Stimulated activated CD8-positive, alpha-beta memory T cell treated with anti-CD3 and anti-CD28 coated beads, Interleukin-12 subunit alpha, Interleukin-12 subunit beta, amount 100 ng/mL, for 1 hour (primary cell): ENCODE measurements at places on chromosomes 5 and 9.

- DNase-seq: no peak
Measured at GRCh38 chr9:133140174-133140505, 19.1 kb upstream of the RALGDS start.

DNA sequence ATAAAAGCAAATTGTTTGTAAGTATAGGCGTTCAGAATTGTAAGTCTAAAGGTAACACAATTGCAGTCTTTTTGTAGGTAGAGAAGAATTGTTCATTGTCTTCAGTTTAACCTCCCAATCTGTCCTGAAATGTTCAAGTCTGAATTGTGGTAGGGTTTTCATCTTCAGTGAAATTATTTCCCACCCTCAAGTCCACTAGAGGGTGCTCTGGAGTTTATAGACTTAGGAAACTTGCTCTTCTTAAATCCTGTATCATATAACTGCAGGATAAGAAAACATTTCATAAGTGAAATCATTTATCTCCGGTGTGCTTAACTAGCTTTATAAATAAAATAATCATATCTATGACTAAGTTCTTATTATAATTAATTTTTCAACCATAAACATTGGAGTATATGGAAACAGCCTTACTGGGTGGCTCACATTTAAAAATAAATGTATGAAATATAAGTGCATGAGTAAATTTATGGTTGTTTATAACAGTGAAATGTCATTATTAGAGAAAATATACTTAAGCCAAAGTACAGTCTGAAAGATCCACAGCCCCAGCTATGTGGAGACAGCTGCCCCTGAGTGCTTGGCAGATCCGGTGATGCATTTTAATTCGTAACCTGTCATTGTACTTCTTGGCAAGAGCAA, 182.4 kb upstream of the OTULINL start:
- DNase-seq: no peak

DNA sequence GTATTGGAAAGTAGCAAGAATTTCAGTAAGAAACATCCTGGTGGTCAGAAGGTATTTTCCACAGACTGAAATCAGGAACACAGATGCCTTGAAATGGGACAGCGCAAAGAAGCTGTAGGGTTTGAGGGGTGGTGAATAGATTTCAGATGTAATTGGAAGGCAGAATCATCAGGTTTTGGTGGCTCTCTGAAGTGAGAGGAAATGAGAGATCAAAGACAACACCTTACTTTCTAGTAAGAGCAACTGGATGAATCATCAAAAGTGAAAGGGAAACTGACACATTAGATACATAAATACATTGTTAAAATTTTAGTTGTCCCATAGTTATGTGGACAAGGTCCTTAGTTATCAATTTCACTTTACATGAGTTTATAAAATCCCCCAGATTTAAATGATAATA, 188.2 kb upstream of the SLC27A6 start:
- DNase-seq: no peak

GRCh38 chr5:76393035-76393680, 9.9 kb upstream of the IQGAP2 start:
- DNase-seq: no peak

GRCh38 chr9:136688274-136689107, 1.2 kb upstream of the AGPAT2 start:
- DNase-seq: no peak

DNA sequence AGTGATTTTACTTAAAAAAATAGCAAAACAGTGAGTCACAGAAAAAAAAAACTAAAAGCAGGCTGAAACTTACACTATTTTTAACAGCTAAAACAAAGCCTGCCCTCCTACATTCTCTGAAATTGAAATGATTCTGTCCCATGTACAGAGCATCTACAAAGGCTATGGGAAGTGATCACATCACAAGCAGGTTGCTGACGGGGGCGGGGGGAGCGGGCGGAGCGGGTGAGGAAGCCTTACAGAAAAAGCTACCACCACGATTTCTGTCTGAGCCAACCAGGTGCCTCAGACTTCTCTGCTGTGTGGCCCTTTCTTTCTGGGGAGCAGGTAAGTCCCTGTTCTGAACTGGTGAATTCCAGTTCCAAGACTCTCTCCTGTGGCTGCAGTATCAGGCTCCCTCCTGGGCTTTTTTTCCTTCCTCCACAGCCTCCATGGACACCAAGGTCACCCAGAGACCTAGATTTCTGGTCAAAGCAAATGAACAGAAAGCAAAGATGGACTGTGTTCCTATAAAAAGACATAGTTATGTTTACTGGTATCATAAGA, 104.9 kb downstream of the ANKRD18B start:
- DNase-seq: no peak

- DNase-seq: no peak
Measured at GRCh38 chr5:173963182-173963838, 25.7 kb upstream of the C5orf47 start.

GRCh38 chr9:95947118-95947517, 71.6 kb downstream of the ERCC6L2 start:
- DNase-seq: no peak

DNA sequence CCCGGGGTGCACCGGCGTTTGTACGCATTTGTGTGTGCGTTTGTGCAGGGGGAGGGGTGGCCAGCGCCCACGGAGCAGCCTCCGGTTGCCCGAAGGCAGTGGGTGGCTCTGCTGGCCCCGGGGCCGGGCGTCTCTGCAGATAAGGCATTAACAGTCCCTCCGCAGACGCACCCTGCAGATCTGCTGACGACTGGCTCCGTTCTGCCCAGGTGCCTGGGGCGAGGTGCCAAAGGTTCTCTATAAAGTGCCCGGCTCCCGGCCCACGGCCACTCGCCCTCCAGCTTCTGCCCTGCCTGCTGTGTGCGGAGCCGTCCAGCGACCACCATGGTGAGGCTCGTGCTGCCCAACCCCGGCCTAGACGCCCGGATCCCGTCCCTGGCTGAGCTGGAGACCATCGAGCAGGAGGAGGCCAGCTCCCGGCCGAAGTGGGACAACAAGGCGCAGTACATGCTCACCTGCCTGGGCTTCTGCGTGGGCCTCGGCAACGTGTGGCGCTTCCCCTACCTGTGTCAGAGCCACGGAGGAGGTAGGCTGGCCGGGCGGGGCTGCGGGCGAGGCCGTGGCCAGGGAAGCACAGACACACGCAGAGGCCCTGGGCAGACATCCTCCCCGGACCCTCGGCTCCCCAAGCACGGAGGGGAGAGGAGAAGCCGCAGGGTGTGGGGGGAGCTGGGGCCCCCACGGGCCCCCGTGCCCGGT, at the start of gene SLC6A19:
Gene SLC6A19, plus strand, starts transcription at position 269 of the 699 bp plus-strand sequence. Its CDS starts 56 bp downstream, at position 325.
- DNase-seq: no peak

DNA sequence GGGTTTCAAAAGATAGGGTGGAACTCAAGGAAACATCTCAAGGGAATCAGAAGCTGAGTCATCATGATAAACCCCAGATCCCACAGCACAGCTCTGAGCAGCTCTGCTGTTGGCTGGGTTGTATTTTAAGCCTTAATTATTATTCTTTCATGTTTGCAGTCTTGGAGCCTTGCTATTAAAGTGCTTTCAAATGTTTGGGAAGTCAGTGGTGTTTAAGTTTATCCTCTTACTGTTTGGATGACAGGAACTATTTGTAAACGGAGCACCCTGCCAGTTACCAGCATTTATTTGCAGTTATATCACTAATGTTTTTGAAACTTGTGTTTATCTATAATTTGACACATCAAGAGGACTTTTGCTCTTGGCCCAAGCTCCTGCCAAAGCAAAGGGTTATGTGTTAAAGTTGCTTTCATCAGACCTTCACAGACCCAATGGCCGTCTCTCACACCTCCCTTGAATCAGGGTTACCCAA, 141.1 kb upstream of the SPDL1 start:
- no peak for DNase-seq
